GM19239 (cell line): ENCODE measurements at places on chromosomes 1 and 21.

- DNase-seq, result no peak
These were observed 5.7 kb downstream of the FBLIM1 start for GRCh38 chr1:15764269-15764764.

DNA sequence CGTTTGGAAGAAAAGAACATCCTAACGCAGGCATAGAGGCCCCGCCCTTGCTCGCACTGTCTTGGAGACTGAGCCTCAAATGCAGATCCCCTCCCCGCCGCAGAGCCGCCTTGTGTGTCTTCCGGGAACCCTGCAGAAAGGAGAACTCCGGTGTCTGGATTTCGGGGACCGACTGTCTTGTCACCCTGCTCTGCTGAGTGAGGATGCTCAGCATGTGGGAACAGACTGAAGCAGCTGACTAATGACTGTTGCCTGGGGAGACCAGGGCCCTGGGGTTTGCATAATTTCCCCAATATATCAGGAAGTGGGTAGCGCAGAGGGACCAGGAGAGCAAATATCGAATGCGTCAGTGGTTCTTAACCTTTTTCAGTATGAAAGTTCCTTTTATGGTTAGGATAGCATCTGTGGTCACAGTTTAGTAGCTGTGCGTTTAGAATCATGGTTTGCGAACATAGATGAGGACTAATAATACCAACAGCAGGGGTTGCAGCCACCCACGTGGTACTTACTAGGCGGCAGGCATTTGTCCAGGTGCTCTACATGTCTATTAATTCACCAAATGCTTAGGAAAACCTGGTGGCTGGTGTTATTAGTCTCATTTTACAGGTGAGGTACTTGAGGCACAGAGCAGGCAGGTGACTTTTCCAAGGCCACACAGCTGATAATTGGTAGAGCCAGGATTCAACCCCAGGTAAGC is 14.3 kb downstream of the GPR137B start:
- peak; percentile 83 for DNase-seq

- DNase-seq, result no peak
These were observed 2.5 kb upstream of the TRPM2 start for GRCh38 chr21:44350773-44351481.

- no peak for DNase-seq
These were observed 51.1 kb downstream of the SKI start for GRCh38 chr1:2279210-2279639.
